Calu3 (cell line): ENCODE measurements at places on chromosomes 2 and 18. TPM values are rescaled to one million over a fixed set of nuclear protein-coding genes. Genes with fewer than 3 reads are reported as not detected.

DNA sequence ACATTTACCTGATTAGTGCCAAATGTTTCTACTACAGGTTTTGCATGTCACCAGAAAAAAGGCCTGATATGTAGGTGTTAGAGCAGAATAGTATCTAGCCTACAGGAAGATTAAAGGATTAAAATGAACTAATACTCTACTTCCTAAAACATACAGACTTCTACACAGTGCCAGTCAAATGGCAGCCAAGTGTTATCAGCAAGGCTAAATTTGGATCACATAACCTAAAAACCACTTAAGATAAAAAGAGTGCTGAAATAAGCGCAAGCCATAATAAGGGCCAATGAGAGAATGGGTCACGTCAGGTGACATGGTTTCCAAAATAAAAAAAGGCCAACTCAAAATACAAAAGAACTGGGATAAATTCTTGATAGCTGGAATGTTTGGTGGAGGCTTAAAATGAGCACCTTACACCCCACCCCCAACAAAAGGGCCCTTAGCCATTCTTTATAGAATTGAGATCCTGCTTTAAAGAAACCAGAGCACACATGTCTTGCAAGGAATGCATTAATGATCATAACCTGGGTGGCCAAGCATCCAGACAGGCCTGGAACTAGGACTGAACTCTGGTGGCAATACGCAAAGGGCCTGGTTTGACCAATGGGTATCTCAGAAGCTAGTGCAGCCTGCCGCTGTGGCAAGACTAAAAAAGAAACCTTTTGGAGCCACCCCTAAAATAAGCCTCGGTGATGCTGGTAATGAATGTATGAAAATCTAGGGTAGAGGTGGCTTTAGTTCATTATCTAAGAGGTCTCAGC is 32.4 kb downstream of the IRS1 start:
- peaks cover 6% of the 10 kb centered on the region for H3K36me3 ChIP-seq
- no peak overlapping the region for H3K4me3 ChIP-seq
- H3K4me1 ChIP-seq, result peaks cover 15% of the 10 kb centered on the region
- H3K27me3 ChIP-seq, result no peaks in the 10 kb centered on the region
- no peak overlapping the region for H3K27ac ChIP-seq

Gene TMEM37
- total RNA-seq, result 0.61 and 0.76 TPM in 2 replicates

- peaks cover 15% of the 10 kb centered on the region for H3K36me3 ChIP-seq
- H3K4me3 ChIP-seq, result no peak overlapping the region
- peaks cover 68% of the 10 kb centered on the region for H3K27me3 ChIP-seq
- no peak for DNase-seq
- H3K27ac ChIP-seq, result no peak overlapping the region
- H3K4me1 ChIP-seq, result peaks cover 15% of the 10 kb centered on the region
Measured at GRCh38 chr2:219532378-219532649, 11.3 kb downstream of the CHPF start.

DNA sequence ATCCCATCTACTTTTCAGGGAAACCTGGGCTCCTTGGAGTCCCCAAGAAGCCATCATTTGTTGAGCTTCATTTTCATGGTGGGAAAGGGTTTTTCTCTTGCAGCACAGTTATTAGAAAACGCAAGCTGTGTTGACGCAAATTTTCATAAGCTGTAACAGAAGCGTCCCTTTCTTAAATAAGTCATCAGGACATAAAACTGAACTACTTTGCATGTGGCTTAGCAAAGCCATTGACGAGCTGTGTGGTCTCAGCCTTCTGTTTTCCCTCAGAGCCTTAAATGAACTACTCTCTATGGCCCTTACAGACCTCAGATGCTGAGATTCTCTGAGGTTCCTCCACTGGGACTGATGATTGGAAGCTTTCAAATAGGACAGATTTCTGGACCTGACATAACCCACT is 85.1 kb downstream of the ARL4C start:
- H3K27me3 ChIP-seq, result no peaks in the 10 kb centered on the region
- DNase-seq, result no peak
- H3K27ac ChIP-seq, result no peak overlapping the region
- H3K4me1 ChIP-seq, result peaks cover 11% of the 10 kb centered on the region
- H3K36me3 ChIP-seq, result no peaks in the 10 kb centered on the region
- no peak overlapping the region for H3K4me3 ChIP-seq

Gene ERLEC1
- total RNA-seq, result 49.0 and 51.9 TPM in 2 replicates

Gene GALR1
- total RNA-seq, result not detected in 2 replicates

- no peak overlapping the region for H3K27ac ChIP-seq
- no peaks in the 10 kb centered on the region for H3K4me1 ChIP-seq
- H3K27me3 ChIP-seq, result peaks cover 68% of the 10 kb centered on the region
- H3K36me3 ChIP-seq, result no peaks in the 10 kb centered on the region
- H3K4me3 ChIP-seq, result no peak overlapping the region
Measured at GRCh38 chr18:457521-458412, 42.7 kb downstream of the COLEC12 start.

Gene CYP27A1
- total RNA-seq, result 11.8 and 12.2 TPM in 2 replicates

- no peaks in the 10 kb centered on the region for H3K4me1 ChIP-seq
- no peak for DNase-seq
- H3K4me3 ChIP-seq, result no peak overlapping the region
- no peak overlapping the region for H3K27ac ChIP-seq
- no peaks in the 10 kb centered on the region for H3K36me3 ChIP-seq
Measured at GRCh38 chr2:167534443-167534842, 646.2 kb downstream of the XIRP2 start.

Gene SLC14A1
- not detected in 2 replicates for total RNA-seq

GRCh38 chr2:143901185-143901842 is 618.6 kb downstream of the ZEB2 start:
- H3K4me3 ChIP-seq, result peak overlapping the region; percentile 18
- H3K27ac ChIP-seq, result peak overlapping the region; percentile 84
- DNase-seq, result peak; percentile 31
- peaks cover 4% of the 10 kb centered on the region for H3K36me3 ChIP-seq
- peaks cover 15% of the 10 kb centered on the region for H3K4me1 ChIP-seq

Gene DIPK1C
- not detected in 2 replicates for total RNA-seq

- H3K27ac ChIP-seq, result no peak overlapping the region
- peaks cover 21% of the 10 kb centered on the region for H3K36me3 ChIP-seq
- peak overlapping the region; percentile 79 for H3K4me3 ChIP-seq
- H3K27me3 ChIP-seq, result peaks cover 58% of the 10 kb centered on the region
Measured at GRCh38 chr2:134716721-134717243, 2.0 kb downstream of the TMEM163 start.

- no peak overlapping the region for H3K4me3 ChIP-seq
- H3K27ac ChIP-seq, result no peak overlapping the region
- no peaks in the 10 kb centered on the region for H3K36me3 ChIP-seq
Measured at GRCh38 chr2:192940767-192941166, 746.0 kb upstream of the TMEFF2 start.

DNA sequence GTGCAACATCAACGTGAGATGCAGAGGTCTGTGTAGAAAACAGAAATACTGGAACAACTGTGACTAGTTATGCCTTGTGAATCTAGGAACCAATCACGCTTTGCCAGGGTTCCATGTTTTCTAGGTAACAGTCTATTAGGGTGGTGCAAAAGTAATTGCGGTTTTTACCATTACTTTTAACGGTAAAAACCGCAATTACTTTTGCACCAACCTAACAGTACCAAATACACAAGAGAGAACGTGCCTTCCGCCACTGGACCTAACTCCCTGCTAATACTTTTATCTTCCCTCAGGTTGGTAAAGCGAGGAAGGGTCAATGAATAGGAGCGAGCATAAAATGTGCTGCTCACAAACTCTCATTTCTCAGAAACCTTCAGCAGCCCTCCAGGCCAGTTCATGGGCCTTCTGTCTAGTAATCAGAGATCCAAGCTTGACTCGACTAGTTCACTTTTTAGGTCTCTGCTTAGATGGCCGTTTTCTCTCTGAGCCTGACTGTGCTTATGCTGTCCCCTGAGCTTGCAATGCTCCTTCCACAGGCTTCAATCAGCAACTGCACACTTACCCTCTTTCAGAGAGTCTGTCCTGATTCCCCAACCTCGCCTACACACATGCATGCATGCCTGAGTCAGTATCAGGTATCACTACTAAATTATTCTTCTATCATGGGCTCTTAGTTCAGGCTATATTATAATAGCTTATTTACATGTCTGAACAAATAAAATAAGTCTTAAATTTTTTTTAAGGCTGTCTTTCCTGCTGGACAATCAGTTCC is 47.0 kb downstream of the PLEKHM3 start:
- DNase-seq, result no peak
- no peaks in the 10 kb centered on the region for H3K36me3 ChIP-seq
- no peak overlapping the region for H3K4me3 ChIP-seq
- H3K4me1 ChIP-seq, result peaks cover 10% of the 10 kb centered on the region

- no peaks in the 10 kb centered on the region for H3K27me3 ChIP-seq
- no peaks in the 10 kb centered on the region for H3K4me1 ChIP-seq
- no peak overlapping the region for H3K4me3 ChIP-seq
Measured at GRCh38 chr2:39731546-39731945, 47.5 kb downstream of the THUMPD2 start.

- H3K36me3 ChIP-seq, result no peaks in the 10 kb centered on the region
- H3K27ac ChIP-seq, result no peak overlapping the region
- peak; percentile 53 for DNase-seq
Measured at GRCh38 chr2:225270861-225271260, 128.6 kb upstream of the NYAP2 start.

- no peaks in the 10 kb centered on the region for H3K36me3 ChIP-seq
- H3K4me3 ChIP-seq, result no peak overlapping the region
- no peak overlapping the region for H3K27ac ChIP-seq
- no peak for DNase-seq
- H3K27me3 ChIP-seq, result no peaks in the 10 kb centered on the region
Measured at GRCh38 chr2:177989029-177989885, 83.3 kb downstream of the PDE11A start.

Gene NAT8
- not detected in 2 replicates for total RNA-seq

DNA sequence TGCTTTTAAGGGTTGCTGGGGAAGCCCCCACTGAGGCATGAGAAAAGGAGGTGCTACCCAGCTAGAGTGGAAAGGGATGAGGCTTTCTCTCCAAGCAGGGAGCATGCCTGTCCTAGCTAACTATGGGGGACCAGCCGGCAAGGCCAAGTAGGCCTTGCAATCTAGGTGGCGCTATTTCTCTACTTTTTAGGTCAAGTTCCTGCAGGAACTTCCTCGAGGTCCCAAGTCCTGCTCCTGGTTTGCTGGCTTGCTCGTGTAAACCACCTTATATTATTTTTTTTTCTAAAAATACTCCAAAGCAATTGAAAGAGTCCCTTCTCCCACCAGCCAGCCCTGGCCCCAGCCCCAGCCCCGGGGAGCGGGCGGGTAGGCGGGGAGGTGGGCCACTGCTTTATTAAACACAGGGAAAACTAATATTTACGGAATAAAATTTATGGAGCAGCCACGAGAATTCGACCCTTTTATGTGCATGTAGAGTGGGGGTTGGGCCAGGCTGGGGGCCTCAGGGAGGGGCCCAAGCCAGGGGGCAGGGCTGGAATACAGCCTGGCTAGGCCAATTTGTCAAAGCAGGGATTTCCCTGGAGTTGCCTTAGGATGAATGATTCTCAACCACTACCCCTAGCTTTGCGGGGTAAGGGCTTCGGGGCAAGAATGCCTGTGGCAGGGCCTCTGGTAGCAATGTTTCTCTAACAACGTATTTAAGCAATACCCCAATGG is 12.8 kb upstream of the IHH start:
- H3K27me3 ChIP-seq, result no peaks in the 10 kb centered on the region
- peaks cover 24% of the 10 kb centered on the region for H3K4me1 ChIP-seq
- H3K27ac ChIP-seq, result no peak overlapping the region

DNA sequence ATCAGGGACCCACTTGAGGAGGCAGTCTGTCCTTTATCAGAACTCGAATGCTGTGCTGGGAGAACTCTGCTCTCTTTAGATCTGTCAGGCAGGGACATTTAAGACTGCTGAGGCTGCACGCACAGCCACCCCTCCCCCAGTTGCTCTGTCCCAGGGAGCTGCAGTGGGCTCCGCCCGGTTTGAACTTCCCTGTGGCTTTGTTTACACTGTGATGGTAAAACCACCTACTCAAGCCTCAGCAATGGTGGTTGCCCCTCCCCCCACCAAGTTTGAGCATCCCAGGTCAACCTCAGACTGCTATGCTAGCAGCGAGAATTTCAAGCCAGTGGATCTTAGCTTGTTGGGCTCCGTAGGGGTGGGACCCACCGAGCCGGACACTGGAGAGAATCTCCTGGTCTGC is 11.8 kb upstream of the LHCGR start:
- no peaks in the 10 kb centered on the region for H3K4me1 ChIP-seq
- no peak for DNase-seq
- H3K27me3 ChIP-seq, result peaks cover 50% of the 10 kb centered on the region

GRCh38 chr18:24189007-24189528 is 50.2 kb downstream of the CABYR start:
- H3K36me3 ChIP-seq, result no peaks in the 10 kb centered on the region
- no peak overlapping the region for H3K4me3 ChIP-seq
- peaks cover 9% of the 10 kb centered on the region for H3K4me1 ChIP-seq
- H3K27ac ChIP-seq, result no peak overlapping the region
- DNase-seq, result no peak

Gene CFAP210
- 0.17 TPM in 1 of 2 replicates, not detected in the other for total RNA-seq

Gene CDH7
- not detected in 2 replicates for total RNA-seq
